ENCODE measurements at places on chromosomes 6 and 20.

DNA sequence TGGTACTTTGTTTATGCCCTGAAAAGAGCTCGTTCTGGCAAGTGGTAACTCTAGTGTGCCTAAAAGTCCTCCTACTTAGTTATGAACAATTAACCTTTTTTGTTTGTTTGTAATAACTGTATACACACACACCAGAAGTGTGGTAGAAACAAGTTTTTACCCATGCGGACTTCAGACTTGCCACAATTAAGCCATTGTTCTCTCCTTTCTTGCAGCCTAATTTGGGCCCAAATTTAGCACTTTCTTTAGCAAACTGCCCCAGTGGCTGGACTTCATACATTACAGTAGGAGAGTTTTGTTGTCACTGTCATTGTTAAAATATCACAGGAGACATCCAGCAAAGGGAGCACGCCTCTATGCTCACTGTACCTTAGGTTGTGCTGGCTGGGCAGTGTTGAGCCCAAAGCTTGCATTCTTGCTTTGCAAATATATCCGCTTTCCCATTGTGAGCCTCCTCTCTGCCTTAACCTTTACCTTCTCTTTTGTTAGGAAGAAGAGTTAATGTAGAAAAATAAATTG is 53.0 kb downstream of the LRRC1 start:
- no peak for DNase-seq

DNA sequence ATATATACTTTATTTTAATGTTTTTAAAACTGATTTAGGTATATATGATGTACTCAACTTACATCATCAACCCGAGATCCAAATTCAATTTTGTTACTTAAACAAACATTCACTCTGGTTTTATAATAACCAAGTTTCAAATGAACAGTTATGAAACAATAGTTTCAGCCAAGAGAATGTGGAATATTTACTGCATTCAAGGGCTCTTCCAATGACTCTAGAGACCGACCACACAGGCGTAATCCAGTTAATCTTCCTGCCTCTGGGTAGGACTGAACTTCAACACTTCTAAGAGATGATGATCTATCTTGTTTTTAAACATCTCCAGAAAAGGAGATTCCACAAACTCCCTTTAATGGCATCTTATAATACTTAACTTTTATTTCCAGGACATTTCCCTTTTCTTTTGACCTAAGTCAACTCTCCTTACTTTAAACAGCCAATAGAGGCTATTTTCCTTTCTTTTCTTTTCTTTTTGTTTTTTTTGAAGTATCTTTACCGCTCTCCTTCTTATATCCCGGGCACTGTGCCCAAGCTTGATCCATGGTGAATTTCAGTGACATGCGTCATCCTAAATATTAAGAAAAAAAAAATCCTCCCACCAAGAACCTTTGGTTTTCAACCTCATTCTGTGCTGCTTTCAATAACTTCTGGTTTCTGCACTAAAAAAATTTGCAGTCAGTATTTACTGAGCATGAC is 110.1 kb downstream of the KIF13A start:
- DNase-seq = no peak

- no peak for DNase-seq
Observed at GRCh38 chr6:167981916-167982462, 15.5 kb upstream of the KIF25 start.

DNA sequence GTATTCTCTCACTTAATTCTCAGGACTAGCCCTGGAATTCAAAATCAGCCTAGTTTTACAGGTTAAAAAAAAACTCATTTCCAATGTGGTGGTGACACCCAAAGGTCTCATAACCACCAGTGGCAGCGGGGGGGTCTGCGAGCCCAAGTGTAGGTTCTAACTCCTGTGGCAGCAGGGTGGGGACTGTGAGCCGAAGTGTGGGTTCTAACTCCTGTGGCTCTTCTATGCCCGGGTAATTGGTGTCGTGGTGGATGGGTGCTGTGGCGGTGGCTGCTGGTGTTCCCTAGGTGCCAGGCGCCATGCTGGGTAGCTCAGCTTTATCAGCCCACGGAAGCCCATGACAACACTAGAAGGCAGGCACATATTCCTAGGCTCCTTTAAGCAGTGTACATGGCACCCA is 4.9 kb upstream of the ANKRD60 start:
- DNase-seq = no peak

GRCh38 chr6:141103246-141103645 is 1029.5 kb upstream of the GJE1 start:
- DNase-seq = no peak

DNA sequence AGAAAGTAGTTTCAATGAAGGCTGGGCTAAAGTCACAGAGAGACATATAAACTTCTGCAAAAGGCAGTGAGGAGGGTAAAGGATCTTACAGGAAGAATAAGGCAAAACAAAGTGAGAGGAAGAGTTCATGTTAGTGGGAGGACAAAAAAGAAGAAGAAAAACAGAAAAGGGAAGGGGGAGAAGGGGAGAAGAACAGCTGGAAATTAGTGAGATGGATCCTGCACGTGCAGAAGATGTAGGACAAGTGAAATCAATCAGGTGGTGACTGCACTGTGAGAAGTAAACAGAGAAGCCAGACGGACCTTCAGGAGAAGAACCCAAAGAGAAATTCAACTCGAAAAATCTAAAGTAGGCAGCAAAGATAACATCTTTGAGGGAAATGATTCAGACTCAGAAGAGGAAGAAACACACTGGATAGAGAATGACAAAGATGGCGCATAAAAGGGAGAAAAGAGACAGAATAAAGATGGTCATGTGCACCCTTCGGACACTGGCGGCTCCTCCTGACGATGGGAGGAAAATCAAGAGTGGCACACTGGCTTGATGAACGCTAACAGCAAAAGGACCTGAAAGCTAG is 105.9 kb downstream of the MYB start:
- DNase-seq = no peak

GRCh38 chr6:165181951-165182414 is 127.4 kb downstream of the C6orf118 start:
- no peak for DNase-seq

GRCh38 chr6:31794294-31794865 is 1.2 kb downstream of the VARS1 start:
- DNase-seq = no peak

DNA sequence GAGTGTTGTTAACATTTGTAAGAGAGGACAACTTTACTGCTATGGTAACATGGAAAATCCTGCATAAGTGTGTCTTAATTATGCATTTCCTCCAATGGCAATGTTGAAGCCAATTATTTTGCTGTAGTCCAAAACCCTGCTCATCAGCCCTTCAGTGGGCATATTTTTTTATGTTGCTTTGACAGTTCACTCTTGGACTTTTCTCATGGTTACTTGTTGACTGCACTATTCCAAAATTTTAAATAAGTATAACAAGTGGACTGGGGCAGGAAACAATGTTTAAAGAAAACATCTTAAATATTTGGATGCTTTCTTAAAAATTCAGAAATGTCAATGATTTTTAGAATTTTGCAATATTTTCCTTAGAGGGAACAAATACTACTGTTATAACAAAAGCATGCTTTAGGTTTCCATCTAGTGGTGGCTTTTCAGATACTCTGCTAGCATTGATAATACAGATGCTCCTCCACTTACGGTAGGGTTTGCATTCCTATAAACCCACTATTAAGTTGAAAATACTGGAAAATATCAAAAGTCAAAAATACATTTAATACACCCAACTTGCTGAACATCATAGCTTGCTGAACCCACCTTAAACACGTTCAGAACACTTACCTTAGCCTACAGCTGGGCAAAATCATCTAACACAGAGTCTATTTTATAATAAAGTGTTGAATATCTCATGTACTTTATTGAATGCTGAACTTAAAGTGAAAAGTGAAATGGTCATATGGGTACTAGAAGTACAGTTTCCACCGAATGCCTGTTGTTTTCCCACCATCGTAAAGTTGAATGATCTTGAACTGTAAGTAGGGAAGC is 86.4 kb downstream of the ADGRG6 start:
- no peak for DNase-seq

GRCh38 chr6:106782536-106783285 is 153.3 kb downstream of the QRSL1 start:
- no peak for DNase-seq

DNA sequence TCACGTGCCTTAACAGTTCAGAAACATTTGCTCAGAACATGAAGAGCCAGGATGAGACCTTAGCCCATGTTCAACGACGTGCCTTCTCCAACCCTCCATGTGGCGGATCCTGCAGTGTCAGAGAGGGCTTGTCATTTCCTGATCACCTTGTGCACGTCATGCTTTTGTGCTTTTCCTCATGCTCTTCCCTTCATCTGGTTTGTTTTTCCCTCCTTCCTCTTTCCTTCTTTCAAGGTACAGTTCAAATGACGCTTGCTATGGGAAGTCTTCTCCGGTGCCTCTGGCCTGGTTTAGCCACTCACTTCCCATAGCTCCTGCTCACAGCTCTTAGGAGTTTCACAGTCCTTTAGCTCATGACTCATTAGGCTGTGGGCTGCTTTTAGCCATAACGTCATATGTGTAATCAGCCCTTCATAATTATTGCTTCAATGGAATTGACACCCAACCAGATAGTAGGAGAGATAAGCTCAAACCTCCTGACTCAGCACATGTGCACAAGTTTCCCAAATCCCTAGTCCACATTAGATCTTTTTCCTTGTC is 102.7 kb upstream of the CNKSR3 start:
- DNase-seq = no peak

GRCh38 chr20:32343439-32343838 is 14.7 kb upstream of the ASXL1 start:
- no peak for DNase-seq

DNA sequence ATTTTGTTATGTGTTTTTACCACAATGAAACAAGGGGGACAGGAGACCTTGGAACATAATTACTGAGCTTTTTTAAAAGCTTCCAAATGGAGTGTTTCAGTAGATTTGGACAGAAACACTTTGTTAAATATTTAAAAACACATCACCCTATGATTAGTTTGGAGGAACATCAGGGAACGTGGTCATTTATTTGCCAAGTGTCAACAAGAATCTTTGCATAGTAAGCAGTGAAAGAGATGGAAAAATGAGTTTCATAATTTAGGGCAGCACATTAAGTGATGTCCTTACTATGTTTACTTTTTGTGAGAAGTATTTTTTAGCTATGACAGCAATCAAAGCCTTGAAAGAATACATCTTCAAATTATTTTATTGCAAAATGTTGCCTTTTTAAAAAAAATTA is 82.6 kb downstream of the PROKR2 start:
- no peak for DNase-seq

DNA sequence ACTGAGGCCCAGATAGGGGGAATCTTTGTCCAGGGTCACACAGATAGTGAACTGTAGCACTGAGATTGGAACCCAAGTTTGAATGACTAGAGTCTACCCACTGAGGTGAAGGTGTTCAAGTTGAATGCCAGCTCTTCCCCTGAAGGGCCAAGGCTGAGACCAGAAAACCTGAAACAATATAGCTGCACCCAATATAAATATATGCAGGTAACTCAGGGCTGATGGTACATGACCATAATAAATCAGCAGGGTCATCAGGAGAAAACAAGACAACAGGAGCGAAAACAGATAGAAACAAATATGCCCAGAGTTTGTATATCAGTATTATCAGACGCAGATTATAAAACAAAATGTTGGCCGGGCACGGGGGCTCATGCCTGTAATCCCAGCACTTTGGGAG is 4.0 kb upstream of the RBCK1 start:
- no peak for DNase-seq

GRCh38 chr20:37574199-37574890 is 46.7 kb upstream of the BLCAP start:
- no peak for DNase-seq

GRCh38 chr6:160437154-160437553 is 89.0 kb downstream of the SLC22A3 start:
- no peak for DNase-seq

- no peak for DNase-seq
Observed at GRCh38 chr6:12075067-12075563, 63.0 kb downstream of the HIVEP1 start.

DNA sequence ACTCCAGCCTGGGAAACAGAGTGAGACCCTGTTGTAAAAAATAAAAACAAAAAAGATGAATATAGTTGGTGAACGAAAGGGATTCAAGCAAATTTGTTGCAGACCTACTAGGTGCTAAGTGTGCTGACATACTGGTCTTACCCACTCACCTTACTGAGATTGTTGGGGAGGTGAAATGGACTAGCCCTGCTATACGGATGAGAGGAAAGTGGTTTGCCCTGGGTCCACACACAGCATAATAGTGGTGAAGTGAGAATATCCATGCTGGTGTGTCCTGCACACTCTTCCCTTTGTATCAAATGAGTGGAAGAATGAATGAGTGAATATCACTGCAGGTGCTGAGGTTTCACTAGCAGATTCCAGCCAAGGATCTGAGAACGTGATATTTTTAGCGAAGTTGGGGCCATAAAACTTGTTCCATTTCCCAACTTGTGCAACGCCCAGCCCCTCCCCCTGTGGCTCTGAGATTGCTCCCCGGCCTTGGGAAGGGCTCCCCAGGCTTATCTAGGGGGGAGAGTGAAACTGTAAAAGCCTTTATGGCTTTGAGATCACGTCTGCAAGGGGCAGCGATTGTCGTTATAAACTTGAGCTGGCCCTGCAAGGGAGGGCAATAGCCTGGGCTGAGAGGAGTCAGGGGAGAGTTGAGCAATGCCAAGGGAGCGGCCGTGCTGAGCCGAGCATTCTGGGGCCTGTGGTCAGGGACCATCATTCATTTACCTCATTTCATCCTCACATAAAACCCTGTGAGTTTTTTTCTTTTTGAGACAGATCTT is 33.2 kb upstream of the TTPAL start:
- DNase-seq = no peak

GRCh38 chr6:146292506-146292905 is 251.1 kb upstream of the RAB32 start:
- DNase-seq = no peak

DNA sequence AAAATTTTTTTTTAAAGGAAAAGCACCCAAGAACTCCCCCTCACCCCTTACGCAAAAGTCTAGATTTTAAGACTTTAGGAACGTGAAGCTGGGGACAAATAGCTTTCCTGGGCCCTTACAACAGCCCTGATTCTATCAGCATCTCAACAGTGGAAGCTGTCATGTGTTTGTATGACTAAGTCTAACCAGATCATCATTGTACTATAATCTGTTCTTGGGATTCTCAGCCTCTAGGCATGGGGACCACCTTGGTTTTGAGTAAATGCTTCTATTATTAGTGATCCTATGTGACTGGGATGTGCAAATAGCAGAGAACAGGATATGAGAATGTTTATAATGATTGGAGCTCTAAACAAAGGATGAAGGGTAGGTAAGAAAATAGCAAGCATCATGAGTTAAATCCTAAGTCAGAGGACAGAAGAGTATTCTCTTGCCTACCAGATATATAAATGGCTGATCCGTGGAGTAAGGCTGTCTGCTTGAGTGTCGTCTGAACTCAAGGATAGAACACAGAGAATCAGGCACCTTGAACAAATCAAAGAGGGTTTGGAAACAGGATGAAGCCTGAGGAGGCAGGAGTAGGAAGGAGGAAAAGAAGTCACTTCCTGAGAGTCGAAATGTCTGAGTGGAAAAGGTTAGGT is 105.7 kb upstream of the FAM184A start:
- no peak for DNase-seq

GRCh38 chr20:38084425-38084951 is 50.9 kb downstream of the RPRD1B start:
- no peak for DNase-seq

Data from activated CD4-positive, alpha-beta T cell treated with anti-CD3 and anti-CD28 coated beads, Interleukin-2, amount 50 U/mL, for 4 hours (primary cell).